A549 treated with GW870086 at 1 μM for 4 hours (cell line): ENCODE measurements at places on chromosomes 13 and 19. TPM values are rescaled to one million over a fixed set of nuclear protein-coding genes. Genes with fewer than 3 reads are reported as not detected.

The DENND1C gene
- total RNA-seq, result 0.11 to 0.29 TPM (median 0.19 TPM) in 5 replicates

The SPACA4 gene
- total RNA-seq, result 0.31 TPM in 1 of 5 replicates, not detected in the others

The SRRM5 gene
- 0.67 to 0.93 TPM (median 0.80 TPM) in 5 replicates for total RNA-seq

The GPR183 gene
- not detected in 5 replicates for total RNA-seq

The LGI4 gene
- 0.13 to 0.30 TPM (median 0.21 TPM) in 4 of 5 replicates, not detected in the other for total RNA-seq

The ZIC5 gene
- 2.2 to 2.9 TPM (median 2.6 TPM) in 5 replicates for total RNA-seq

The ZNF578 gene
- total RNA-seq, result not detected in 5 replicates

The CGB1 gene
- total RNA-seq, result 0.21 TPM in 1 of 5 replicates, not detected in the others

The PLIN5 gene
- 0.10 to 0.15 TPM (median 0.12 TPM) in 3 of 5 replicates, not detected in the others for total RNA-seq

The SIGLEC8 gene
- not detected in 5 replicates for total RNA-seq

The NLRP13 gene
- not detected in 5 replicates for total RNA-seq

The ZNF724 gene
- total RNA-seq, result 0.50 to 0.90 TPM (median 0.75 TPM) in 5 replicates

The PRRG2 gene
- total RNA-seq, result 0.45 to 0.95 TPM (median 0.87 TPM) in 5 replicates

The ZNF547 gene
- total RNA-seq, result 1.4 to 2.2 TPM (median 1.7 TPM) in 5 replicates

The TSHZ3 gene
- total RNA-seq, result 2.1 to 2.7 TPM (median 2.5 TPM) in 5 replicates

The ZMYM2 gene
- 17.1 to 22.6 TPM (median 19.2 TPM) in 5 replicates for total RNA-seq

The IL4I1 gene
- total RNA-seq, result 0.51 to 1.4 TPM (median 0.71 TPM) in 5 replicates

The CCNA1 gene
- 0.25 to 0.54 TPM (median 0.38 TPM) in 5 replicates for total RNA-seq

The CLEC17A gene
- total RNA-seq, result not detected in 5 replicates

The CLEC4G gene
- not detected in 5 replicates for total RNA-seq

The HCN2 gene
- total RNA-seq, result 28.8 to 39.6 TPM (median 38.9 TPM) in 5 replicates

The ADPRHL1 gene
- total RNA-seq, result 14.5 to 17.5 TPM (median 14.6 TPM) in 5 replicates

The RTBDN gene
- total RNA-seq, result 0.15 to 0.56 TPM (median 0.38 TPM) in 4 of 5 replicates, not detected in the other

The PLK5 gene
- not detected in 5 replicates for total RNA-seq
